Hematopoietic multipotent progenitor cell (in vitro differentiated cells): ENCODE measurements at places on chromosomes 2 and 18. TPM values are rescaled to one million over a fixed set of nuclear protein-coding genes. Genes with fewer than 3 reads are reported as not detected.

CNTNAP5 gene
- 0.27 TPM for total RNA-seq

SMYD1 gene
- not detected for total RNA-seq

DNA sequence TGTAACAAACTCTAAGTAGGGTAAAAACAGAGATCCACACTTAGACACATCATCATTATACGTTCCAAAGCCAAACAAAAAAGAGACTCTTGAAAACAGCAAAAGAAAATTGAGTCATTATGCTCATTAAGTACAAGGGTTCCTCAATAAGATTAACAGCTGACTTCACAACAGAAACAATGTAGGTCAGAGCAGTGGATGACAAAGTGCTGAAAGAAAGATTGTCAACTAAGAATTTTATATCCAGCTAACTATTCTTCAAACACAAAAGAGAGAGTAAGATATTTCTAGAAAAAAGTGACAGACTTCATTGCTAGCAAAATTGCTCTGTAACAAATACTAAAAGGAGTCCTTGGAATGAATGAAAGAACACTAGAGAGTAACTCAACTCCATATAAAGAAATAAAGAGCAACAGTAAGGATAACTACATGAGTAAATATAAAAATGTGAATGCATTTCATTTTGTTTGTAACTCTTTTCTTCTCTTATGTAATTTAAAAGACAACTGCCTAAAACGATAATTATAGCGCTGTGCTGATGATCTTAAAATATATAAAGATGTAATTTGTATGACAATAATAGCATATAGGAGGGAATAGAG lies 23.8 kb upstream of the DNER start:
- DNase-seq: no peak

GRCh38 chr2:120867290-120868241 lies 131.9 kb downstream of the GLI2 start:
- DNase-seq: peak; percentile 12

SPC25 gene
- 0.27 TPM for total RNA-seq

GRCh38 chr2:178450524-178450773 lies 526 bp downstream of the PRKRA start:
- DNase-seq: no peak

DNA sequence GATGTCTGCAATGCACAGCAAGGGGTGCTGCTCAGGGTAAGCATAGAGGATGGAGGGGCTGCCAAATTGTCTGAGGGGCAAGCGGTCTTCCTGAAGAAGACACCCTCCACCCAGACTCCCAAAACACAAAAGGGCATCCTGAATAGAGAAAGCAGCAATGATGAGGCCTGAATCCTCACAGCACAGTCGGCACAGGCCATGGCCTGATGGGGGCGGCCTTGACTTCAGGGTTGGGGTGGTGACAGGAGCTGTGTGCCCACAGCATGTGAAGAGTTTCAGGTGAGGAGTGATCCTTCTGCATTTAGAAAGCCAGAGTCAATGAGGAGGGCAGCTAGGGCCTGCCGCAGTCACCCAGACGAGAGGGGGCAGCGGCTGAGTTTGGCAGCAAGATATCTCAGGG lies 159.4 kb downstream of the GALNT14 start:
- no peak for DNase-seq

LBX2 gene
- total RNA-seq: 0.54 TPM

DNA sequence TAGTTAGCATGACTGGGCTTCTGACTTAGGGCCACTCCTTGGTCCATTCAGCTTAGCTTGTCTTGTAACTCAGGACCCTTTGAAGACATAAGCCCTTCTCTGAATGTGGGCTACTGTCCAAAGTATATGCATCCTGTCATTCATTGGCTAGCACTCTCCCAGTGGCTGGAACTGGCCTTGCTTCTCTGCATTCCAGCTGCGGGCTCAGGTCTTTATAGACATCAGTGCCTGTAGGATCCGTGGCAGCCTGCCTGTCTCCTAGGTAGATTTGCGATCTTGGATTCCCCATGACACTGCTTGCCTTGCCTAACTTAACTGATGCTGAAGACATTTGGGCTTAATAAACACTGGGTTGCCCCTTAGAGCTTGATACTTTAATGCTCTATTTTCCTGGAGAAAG lies 170.1 kb downstream of the DCC start:
- DNase-seq: no peak

DNA sequence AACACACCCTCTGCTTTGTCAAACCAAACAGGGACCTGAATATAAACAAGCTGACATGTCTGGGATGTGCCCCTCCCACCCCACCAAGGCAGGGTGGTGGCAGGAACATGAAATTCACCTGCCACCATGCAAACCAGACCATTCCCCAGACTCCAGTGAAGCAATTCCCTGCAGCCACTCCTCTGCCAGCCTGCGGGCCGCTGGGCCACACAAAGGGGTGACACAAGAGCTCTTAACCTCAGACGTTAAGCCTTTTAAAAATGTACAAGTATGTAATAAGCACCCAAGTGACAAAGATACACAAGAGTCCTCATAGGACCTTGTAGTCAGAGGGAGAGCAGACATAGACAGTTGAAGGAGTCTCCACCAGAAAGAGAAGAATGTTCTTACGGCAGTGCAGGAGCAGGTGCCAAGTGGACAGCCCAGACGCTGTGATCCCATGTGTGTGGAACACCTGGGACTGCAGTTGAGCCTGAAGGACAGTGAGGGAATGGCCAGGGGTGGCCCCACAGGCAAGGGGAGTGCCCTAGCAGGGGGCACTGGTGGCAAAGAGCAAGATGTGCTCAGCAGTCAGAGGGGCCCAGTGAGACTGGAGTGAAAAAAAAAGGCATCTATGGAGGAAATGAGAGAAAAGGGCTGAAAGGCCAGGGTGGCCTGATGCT lies 36.9 kb downstream of the CRACDL start:
- DNase-seq: no peak

CRYGD gene
- 5.7 TPM for total RNA-seq

COL5A2 gene
- 0.54 TPM for total RNA-seq

DNA sequence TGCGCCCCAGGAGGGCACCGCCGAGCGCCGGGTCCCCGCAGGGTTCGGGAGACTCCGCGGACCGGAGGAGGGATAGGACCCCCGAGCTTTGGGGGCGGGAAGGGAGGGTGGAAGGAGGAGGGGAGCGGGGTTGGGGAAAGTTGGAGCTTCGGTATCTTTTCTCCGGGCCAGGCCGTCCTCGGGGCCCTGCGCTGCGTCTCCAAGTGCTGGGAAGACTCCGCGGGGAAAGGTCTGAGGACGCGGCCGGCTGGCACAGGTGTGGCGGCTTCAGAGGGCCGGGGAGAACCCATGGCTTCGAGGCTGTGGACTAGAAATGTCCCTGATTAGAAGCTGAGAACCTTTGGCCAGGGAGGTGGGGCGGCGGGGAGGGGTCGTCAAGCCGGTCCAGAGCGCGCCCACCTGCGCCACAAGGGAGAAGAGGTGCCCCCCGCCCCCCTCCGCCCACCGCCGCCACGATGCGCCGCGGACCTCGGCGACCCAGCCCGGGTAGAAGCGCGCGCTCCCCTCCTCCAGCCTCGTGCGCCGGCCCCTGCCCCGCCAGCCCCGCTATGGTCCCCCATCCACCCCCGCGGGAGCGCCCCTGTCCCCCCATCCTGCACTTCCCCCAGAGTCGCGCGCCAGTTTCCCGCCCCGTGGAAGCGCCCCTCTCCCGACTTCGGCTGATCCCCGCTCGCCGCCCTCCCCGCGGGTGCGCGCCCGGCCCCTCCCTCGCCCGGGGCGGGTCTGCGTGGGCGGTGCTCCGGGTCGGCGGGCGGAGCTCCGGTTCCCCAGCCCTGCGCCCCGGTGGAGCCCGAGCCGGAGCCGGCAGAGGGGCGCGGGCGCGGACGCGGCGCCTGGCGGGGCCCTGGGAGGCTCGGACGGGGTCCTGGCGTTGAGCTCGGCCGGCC lies at the start of gene SNTG2:
SNTG2 (plus strand) TSS at position 770 of the 887 bp plus-strand sequence. CDS start 148 bp downstream, outside the sequence.
- peak; percentile 23 for DNase-seq

- no peak for DNase-seq
Measured at GRCh38 chr2:216689397-216689796, 6.0 kb downstream of the IGFBP5 start.

DNA sequence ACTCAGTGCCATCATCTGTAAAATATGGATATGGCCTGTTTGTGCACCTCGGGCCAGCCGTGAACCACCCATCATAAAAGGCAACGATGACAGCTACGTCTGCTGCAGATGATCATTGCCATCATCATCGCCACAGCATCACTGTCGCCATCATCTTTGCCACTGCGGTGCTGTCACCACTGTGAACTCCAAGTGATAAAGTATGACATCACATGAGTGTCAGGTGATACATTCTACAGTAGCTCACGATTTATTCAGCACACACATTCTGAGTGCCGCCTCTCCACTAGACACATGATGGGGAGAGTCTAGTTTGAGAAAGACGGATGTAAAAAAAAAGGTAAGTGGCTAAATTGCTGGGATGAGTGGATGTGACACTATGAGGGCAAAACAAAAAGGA lies 755.4 kb upstream of the RAB6C start:
- DNase-seq: no peak

SLC1A4 gene
- 31.0 TPM for total RNA-seq

GRCh38 chr2:9755008-9755407 lies 88.3 kb upstream of the TAF1B start:
- DNase-seq: peak; percentile 49

STAT4 gene
- 5.9 TPM for total RNA-seq

DNA sequence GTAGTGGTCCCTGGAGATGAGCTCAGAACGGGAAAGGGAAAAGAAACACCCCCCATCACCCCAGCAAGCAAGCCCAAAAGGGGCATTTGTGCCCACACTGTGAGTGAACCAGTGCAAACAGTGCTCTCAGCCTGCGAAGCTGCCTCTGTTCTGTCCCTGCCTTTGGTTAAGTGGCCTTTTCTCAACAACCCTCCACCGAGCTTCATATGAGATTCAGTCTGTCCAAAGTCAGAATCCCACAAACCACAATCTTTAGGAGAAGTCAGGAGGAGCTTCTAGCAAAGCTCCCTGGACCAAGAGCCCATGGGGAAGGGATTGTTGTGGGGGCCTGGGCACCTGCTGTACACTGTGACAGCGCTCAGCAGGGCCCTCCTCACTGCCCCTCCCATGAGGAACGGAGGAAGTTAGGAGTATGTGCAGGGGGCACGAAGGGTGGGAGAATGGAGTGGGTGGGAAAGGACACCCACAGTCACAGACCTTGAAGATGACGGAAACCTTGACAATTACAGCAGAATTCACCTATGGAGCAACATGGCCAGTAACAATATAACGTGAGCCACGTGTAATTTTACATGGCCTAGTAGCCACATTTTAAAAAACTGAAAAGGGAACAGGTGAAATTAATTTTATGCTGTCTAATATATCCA lies 119.5 kb downstream of the SMAD7 start:
- DNase-seq: no peak

GRCh38 chr2:182070736-182071135 lies 85.1 kb downstream of the PPP1R1C start:
- DNase-seq: no peak

- no peak for DNase-seq
Measured at GRCh38 chr2:215847718-215848117, 165.6 kb downstream of the MREG start.

- DNase-seq: no peak
Measured at GRCh38 chr2:59938181-59938580, 615.3 kb downstream of the BCL11A start.

RNF152 gene
- total RNA-seq: 0.27 TPM

DNA sequence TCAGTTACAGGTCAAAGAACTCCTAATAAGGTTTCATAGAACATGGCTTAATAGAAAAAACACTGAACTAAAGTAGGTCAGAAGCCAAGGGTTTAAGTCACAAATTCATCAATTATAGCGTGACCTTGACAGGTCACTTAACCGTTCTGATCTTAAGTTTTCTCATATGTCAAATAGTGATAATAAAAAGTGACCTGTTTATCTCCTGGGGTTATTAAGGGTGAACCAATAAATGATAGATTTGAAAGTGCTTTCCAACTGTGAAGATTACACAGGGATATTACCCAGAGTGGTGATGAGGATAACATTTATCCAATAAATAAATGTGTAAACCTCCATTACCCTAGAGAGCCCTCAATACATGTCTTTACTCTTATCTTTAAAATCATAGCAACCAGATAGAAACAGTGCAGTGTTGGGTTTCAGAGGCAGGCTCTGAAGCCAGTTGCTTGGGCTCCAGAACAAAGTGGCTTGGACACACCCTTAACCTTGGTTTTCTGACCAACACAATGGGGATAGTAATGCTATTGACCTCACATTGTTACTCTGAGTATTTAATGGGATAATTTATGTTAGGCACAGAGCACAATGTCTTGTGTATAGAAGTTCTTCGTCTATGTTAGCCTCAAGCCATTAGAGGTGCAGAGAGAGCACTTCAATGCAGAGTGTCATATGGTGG lies 48.6 kb downstream of the KLHL14 start:
- no peak for DNase-seq

DNA sequence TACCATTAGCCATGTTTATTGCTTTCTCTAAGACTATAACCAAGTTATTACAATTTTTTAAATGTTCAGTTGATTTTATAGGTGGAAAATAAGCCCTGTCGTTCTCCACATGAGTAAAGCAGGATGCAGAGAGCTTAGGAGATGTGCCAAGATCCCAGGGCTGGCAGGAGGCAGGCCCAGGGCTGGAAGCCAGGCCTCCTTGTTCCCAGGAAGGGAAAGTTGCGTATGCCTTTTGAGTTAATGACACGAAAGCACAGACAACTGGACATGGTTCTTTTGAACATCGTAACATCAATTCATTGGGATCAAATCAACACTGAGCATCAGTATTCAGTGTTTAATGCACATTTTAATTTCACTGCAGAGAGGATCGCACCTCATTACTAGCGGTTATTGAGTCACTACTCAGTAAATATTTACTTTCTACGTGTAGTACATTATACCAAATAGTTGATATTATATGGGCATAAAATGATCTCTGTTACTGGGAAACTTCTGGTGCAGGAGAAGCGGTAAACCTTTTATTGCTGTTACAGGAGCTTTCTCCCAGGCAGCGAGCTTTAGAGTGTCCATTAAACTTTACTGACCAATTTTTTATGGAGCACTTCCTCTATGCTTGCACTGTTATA lies 60.0 kb downstream of the RNF144A start:
- DNase-seq: no peak

NDC80 gene
- total RNA-seq: 1.3 TPM

GRCh38 chr18:22167471-22168241 lies 1.7 kb upstream of the GATA6 start:
- DNase-seq: peak; percentile 52

DNA sequence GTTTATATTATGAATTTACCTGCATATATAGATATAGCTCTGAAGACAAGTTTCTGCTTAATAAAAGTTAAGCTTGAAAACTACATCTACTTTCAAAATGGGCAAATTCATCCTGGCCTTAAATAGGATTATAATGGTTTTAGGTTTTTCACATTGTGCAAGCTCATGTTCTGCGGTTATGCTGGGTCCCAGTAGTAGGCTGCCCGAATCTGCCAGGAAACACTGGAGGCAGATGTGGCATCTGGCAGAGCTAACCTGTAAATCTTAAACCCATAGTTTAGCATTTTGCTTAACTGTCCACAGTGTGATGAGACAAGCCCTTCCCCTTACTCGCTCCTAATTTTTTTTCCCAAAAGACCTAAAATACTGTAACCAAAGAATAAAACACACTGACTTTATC lies 234.2 kb downstream of the TCF4 start:
- peak; percentile 92 for DNase-seq

GRCh38 chr18:57839942-57840381 lies 36.8 kb upstream of the ATP8B1 start:
- DNase-seq: no peak

GRCh38 chr18:58638441-58638840 lies 9.6 kb upstream of the ALPK2 start:
- peak; percentile 39 for DNase-seq

GRCh38 chr2:74537140-74537539 lies 7.4 kb downstream of the HTRA2 start:
- DNase-seq: no peak
